Osteoblast (primary cell): ENCODE measurements at places on chromosomes 2 and 18. TPM values are rescaled to one million over a fixed set of nuclear protein-coding genes. Genes with fewer than 3 reads are reported as not detected.

- no peak for DNase-seq
- H3K4me3 ChIP-seq, result no peak overlapping the region
- H3K27ac ChIP-seq, result no peak overlapping the region
These were observed 107.1 kb upstream of the MAPRE2 start for GRCh38 chr18:34933909-34934661.

- peak; percentile 84 for DNase-seq
- no peaks in the 10 kb centered on the region for H3K27me3 ChIP-seq
- peaks cover 24% of the 10 kb centered on the region for H3K36me3 ChIP-seq
- peak overlapping the region; percentile 92 for H3K27ac ChIP-seq
- H3K4me1 ChIP-seq, result peaks cover 42% of the 10 kb centered on the region
These were observed 19.7 kb upstream of the STPG4 start for GRCh38 chr2:47174733-47175361.

DNA sequence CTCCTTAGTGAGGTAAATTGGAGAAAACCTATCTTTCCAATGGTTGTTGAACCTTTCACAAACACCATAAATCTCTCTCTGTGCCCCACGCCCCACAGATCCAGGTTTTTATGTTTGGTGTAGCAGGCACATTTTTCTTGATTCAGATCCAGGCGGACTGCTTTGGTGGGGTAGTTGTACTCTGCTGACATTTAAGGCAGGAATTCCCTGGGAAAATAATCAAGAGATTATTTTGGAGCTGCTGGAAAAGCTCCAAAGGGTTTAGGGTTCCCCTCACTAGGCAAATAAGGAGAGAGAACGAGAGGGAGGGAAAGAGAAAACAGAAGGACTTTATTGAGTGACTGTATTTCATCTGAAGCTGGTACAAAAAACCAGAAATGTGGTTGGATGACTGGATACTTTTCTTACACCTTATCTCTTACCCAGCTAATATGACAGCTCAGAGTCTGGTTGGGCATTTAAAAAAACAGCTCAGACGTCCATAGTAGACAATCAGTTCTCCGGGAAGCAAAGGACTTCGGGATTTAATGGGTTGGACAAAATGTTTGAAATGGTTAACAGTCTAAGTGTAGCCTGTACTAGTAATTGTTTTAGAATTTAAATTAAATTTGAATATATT is 3.6 kb upstream of the AQP4 start:
- H3K4me3 ChIP-seq, result no peak overlapping the region
- no peak for DNase-seq
- H3K4me1 ChIP-seq, result no peaks in the 10 kb centered on the region
- H3K27ac ChIP-seq, result no peak overlapping the region

DNA sequence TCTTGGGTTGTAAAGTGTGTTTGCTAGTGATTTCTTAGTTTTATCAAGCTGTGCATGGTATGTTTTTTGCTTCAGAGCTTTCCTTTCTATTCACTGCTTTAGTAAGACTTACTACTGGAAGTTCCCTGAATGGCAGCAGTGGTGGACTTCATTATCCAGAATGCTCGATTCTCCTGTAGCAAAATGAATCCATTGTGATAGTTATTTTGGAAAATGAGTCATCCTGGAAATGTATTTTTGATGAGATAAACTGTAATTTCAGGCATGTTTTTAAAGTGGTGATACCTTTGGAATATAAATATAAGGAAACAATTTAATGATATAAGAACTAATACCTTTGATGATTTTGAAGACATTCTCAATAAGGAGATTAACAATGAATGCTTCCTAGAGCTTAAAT is 387.1 kb downstream of the PTPRM start:
- H3K4me3 ChIP-seq, result no peak overlapping the region
- H3K36me3 ChIP-seq, result no peaks in the 10 kb centered on the region
- no peak for DNase-seq
- peaks cover 20% of the 10 kb centered on the region for H3K4me1 ChIP-seq
- H3K27me3 ChIP-seq, result no peaks in the 10 kb centered on the region

GRCh38 chr2:46977899-46978298 is 62.3 kb upstream of the MCFD2 start:
- peaks cover 79% of the 10 kb centered on the region for H3K36me3 ChIP-seq
- H3K27me3 ChIP-seq, result no peaks in the 10 kb centered on the region
- no peak overlapping the region for H3K4me3 ChIP-seq
- no peak for DNase-seq
- H3K27ac ChIP-seq, result no peak overlapping the region

DNA sequence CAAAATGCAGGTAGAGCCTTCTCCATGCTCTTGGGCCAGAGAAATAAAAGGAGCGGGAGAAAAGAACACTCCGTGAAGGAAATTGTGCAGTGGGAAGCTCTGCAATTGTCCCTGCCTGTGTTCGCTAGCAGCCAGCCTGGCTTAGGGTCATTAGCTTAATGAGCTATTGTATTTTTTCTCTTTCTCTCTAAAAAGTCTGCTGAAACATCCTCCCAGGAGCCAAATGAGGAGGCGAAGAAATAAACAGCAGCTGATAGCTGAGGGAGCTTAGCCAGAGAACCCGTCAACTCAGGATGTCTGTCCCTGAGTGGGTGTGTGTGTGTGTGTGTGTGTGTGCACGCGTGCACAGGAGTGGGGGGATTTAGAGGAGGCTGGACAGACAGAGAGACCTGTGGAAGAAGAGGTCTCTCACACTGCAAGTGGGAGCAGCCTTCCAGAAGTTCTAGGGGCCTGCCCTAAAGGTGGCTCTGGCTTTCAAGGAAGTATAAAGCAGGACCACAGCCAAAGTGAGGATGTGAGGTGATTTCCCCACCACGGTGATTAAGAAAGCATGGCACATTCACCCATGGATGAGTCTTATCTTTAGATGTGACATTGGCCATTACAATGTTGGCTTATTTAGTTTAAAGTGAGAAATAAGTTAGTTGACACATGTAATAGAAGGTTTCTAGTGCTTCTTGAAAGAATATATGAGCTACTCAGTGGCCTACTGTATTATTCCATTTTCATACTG is 690.4 kb downstream of the RNF144A start:
- H3K27me3 ChIP-seq, result no peaks in the 10 kb centered on the region
- H3K36me3 ChIP-seq, result no peaks in the 10 kb centered on the region
- no peak for DNase-seq

DNA sequence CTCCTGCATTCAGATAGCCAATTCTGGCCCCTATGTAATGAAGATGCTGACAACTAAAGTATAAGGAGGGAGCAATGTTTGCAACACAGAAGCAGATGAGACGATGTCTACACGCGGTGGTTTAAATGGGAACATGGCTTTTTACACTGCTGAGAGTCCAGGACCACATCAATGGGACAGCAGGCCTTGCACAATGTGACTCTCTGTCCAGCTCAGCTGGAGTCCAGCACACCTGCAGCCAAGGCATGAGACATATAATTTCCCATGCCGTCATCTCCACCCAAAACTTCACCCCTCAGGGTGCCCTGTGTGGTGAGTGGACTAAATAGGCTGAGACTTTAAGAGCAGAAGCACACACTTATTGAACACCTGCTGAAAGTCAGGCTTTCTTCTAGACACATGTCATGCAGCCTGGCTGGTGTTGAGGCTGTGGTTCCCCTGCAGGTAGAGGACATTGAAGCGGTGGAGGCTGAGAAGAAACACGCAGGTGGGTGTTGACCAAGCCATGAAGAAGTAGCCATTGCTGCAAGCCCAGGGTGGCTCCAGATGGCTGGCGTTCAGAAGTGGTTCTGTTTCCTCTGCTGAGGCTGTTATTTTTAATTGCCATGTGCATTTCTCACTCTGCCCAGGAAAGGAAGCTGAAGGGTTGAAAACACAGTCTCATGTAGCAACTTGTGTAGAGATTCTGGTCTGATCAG is 345.6 kb downstream of the MYCN start:
- no peak overlapping the region for H3K4me3 ChIP-seq
- no peaks in the 10 kb centered on the region for H3K36me3 ChIP-seq
- no peaks in the 10 kb centered on the region for H3K4me1 ChIP-seq
- no peaks in the 10 kb centered on the region for H3K27me3 ChIP-seq

DNA sequence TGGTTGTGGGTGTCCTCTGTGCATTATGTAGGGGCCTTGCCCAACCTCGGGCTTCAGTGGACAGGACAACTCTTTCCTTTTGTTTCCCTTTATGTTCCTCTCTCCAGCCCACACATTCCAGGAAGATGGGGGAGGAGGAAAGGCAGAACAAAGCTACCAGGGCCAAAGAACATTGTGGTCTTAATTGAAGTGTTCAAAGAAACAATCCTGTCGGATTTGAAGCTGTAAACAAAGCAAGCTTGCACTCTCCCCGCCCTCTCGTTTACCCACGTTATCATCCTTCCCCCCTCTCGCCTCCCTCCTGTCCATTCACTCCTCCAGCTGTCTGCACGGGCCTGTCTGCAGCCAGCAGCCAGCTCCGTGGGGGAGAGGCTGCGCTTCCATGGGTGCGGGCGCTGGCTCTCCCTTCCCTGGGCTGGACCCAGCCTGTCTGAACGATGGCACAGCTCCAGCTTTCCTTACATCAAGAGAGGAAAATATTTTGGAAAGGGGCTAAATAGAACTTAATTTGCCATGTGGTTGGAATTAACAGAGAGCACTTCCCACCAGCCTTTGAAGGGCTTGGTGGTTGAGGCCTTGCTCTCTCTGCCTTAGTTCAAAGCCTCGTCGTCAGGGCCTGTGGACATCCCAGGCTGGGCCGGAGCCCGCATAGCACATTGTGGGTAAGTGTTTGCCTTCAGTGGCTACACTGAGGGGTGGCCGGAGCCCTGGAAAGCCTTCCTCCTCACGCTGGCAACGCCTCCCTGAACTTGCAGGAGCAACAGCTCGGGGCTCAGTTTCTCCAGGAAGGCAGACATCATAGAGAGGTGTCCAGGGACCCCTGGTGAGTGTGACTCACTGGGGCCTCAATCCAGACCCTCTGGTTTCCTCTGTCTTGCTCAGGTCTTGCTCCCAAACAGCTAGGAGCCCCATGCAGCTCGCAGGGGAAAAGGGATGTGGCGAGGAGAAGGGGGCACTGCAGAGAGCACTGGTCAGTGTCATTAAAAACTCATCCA is 60.6 kb upstream of the HS6ST1 start:
- H3K27me3 ChIP-seq, result no peaks in the 10 kb centered on the region
- H3K4me1 ChIP-seq, result no peaks in the 10 kb centered on the region
- H3K27ac ChIP-seq, result no peak overlapping the region

- peak; percentile 49 for DNase-seq
- no peaks in the 10 kb centered on the region for H3K4me1 ChIP-seq
- H3K36me3 ChIP-seq, result no peaks in the 10 kb centered on the region
- no peak overlapping the region for H3K27ac ChIP-seq
- H3K4me3 ChIP-seq, result peak overlapping the region; percentile 73
- H3K27me3 ChIP-seq, result no peaks in the 10 kb centered on the region
These were observed 46.9 kb upstream of the POMC start for GRCh38 chr2:25215232-25215631.

GRCh38 chr2:10413503-10413902 is 34.6 kb downstream of the ODC1 start:
- H3K4me1 ChIP-seq, result peaks cover 14% of the 10 kb centered on the region
- no peak for DNase-seq
- H3K27me3 ChIP-seq, result no peaks in the 10 kb centered on the region

- no peak overlapping the region for H3K27ac ChIP-seq
- no peak overlapping the region for H3K4me3 ChIP-seq
- H3K4me1 ChIP-seq, result peaks cover 8% of the 10 kb centered on the region
- no peaks in the 10 kb centered on the region for H3K27me3 ChIP-seq
- DNase-seq, result no peak
These were observed 39.2 kb downstream of the STAT1 start for GRCh38 chr2:190974629-190975361.

DNA sequence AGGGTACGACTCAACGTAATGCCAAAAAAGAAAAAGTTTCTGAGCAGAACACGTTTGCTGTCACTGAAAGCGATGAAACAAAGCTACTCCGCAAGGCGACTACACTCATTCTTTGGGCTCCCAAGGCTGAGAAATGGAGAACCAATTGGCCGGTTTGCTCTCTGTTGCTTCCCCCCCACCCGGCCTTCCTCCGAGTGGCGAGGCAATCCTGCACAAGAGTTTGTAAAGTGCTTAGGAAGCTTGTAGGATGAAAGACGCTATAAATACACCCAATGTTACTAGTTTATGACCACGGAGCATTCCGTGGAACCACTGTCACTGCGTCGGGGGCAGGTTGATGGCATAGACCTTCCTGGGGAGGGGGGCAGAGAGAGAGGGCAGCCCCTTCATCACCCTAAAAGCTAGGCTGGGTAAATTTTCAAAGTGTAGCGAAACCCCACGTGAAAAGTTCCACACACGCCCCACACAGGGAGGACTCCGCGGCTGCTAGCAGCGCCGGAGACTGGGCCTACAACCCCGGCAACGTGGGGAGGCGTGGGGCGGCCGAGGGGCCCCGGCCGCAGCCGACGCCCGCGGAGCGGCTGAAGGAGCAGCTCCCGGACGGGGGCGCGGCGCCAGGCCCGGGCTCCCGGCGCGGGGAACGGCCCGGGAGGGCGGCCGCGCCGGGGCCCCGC is 915 bp downstream of the CUL3 start:
- H3K27me3 ChIP-seq, result no peaks in the 10 kb centered on the region
- H3K27ac ChIP-seq, result peak overlapping the region; percentile 21
- H3K4me3 ChIP-seq, result peak overlapping the region; percentile 86
- peak; percentile 82 for DNase-seq
- H3K36me3 ChIP-seq, result no peaks in the 10 kb centered on the region
- peaks cover 3% of the 10 kb centered on the region for H3K4me1 ChIP-seq

DNA sequence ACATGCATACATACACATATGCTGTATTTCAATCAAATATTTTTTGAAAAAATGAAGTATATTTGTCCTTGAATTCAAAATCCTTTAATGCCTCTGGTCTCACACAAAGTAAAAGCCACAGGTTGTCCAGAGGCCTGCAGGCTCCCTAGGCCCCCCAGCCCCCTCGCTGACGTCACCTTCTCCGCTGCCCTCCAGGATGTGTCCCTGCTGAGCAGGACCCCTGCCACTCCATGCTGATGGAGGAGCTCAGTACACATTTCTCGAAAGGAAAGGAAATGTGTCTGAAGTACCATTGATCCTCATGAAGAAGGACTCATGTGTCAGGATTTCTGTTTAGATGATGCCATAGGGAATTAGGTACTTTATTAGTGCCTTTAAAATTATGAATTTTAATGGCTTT is 212.1 kb downstream of the LDLRAD4 start:
- DNase-seq, result no peak
- peaks cover 8% of the 10 kb centered on the region for H3K27me3 ChIP-seq
- H3K36me3 ChIP-seq, result no peaks in the 10 kb centered on the region
- no peak overlapping the region for H3K27ac ChIP-seq
- no peak overlapping the region for H3K4me3 ChIP-seq

DNA sequence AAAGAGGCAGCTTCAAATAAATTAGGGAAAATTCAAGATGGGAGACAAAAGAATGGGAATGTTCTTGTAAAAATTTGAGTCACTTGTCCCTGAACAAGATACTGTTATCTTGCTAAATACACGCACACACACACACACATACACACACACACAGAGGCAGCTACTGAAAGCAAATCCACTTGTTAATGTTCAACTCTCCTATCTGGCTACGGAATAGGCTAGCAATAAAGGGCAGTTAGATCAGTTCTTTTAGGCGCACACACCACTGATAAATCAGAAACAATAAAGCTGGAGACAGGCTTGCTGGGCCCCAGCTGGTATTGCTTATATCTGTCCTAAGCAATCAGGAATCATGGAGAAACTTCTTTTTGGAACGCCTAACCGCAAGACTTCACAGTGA is 461.6 kb downstream of the BCL11A start:
- H3K27me3 ChIP-seq, result no peaks in the 10 kb centered on the region
- no peak overlapping the region for H3K27ac ChIP-seq
- no peaks in the 10 kb centered on the region for H3K4me1 ChIP-seq
- H3K36me3 ChIP-seq, result no peaks in the 10 kb centered on the region

Gene IL1RL1
- total RNA-seq, result under 0.01 and 0.29 TPM in 2 replicates

Gene TUBA3E
- not detected in 2 replicates for total RNA-seq

Gene REG3G
- not detected in 2 replicates for total RNA-seq

Gene AMER3
- not detected in 2 replicates for total RNA-seq

Gene ARHGEF33
- 0.29 and 0.72 TPM in 2 replicates for total RNA-seq

Gene COLEC12
- 38.0 and 56.9 TPM in 2 replicates for total RNA-seq

Gene CD8B
- total RNA-seq, result not detected in 2 replicates

Gene TUBA4A
- total RNA-seq, result 11.9 and 13.6 TPM in 2 replicates
